Activated T-helper 17 cell treated with anti-CD3 and anti-CD28 coated beads, Interleukin-2, amount 50 U/mL, for 72 hours (primary cell): ENCODE measurements at places on chromosomes 2 and 18. TPM values are rescaled to one million over a fixed set of nuclear protein-coding genes. Genes with fewer than 3 reads are reported as not detected.

SEPTIN10 gene
- 3.0 TPM for total RNA-seq

NETO1 gene
- not detected for total RNA-seq

PLEK gene
- total RNA-seq: 2.7 TPM

PAX8 gene
- 0.86 TPM for total RNA-seq

AQP12B gene
- not detected for total RNA-seq

UGT1A1 gene
- total RNA-seq: not detected

TMEM163 gene
- total RNA-seq: 1.3 TPM

ABCG8 gene
- total RNA-seq: not detected

INHBB gene
- total RNA-seq: not detected

TMEM17 gene
- total RNA-seq: 0.11 TPM

COBLL1 gene
- total RNA-seq: 0.28 TPM

RAMP1 gene
- total RNA-seq: not detected

TUBA3E gene
- not detected for total RNA-seq

CXCR1 gene
- not detected for total RNA-seq

TXNL1 gene
- total RNA-seq: 70.7 TPM

NTSR2 gene
- total RNA-seq: not detected

DNA sequence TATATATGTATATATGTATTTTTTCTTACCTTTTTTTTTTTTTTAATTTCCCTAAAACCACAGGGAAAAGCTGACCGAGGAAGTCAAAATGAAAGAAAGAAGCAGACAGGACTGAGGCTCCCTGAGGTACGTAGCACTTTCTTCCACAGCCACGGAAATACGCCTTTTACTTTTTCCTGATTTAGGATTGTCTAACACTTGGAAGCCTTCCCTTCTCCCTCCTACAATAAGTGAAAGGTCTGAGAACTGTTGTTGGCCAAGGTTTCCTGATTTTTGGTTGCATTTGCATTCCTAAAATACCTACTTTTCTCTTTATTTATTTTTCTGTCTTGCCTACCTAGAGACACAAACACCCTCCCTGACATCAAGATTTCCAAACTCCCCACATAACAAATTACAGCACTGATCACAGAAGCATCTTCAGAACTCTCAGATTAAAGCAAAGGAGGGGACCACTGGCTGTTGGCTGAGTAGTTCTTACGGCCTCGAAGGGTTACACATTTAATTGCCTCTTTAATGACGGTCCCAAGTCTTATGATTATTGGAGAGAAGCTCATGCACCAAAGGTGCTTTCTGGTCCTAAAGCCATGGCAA, 778.5 kb upstream of the FANCL start:
- ATAC-seq: no peak

DNA sequence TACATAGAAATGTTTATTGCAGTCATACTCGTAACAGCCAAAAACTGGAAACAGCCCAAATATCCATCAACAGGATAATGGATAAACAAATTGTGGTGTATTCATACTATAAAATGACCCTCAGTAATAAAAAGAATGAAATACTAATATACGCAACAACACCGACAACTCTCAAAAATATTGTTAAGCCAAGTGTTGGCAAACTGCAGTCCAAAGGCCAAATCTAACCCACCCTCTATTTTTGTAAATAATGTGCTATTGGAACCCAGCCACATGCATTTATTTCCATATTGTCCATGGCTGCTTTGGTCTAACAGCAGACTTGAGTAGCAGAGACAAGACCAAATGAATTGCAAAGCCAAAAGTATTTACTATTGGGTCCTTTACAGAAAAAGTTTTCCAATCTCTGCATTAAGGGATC, 151.0 kb downstream of the MREG start:
- ATAC-seq: no peak

GRCh38 chr2:201950606-201951005, 83.0 kb upstream of the FZD7 start:
- no peak for ATAC-seq

GRCh38 chr2:49801898-49802450, 647.7 kb upstream of the FSHR start:
- ATAC-seq: no peak

- ATAC-seq: no peak
Observed at GRCh38 chr2:237044281-237044680, 41.4 kb upstream of the COPS8 start.

DNA sequence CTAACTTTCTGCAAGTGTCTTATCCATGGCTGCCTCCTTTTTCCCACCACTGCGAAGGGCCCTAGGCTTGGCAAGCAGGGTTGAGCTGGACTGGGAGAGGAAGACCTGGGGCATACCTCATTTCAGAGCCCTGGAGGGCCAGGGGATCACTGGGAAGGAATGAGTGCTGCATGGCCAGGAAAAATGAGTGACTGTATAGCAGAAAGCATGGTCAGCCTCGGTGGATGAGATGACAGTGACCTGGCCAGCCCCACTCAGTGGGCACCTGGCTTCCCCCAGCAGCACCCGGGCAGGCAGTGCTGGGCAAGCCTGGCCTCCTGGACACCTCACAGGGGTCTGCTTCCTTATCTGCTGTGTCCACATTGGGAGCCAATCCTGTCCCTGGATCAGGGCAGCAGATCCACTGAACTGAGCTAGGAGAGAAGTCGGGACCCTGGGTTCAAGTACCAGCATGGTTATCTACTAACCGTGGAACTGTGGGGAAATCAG, 76.4 kb downstream of the HS1BP3 start:
- ATAC-seq: no peak

- ATAC-seq: no peak
Observed at GRCh38 chr2:226086190-226086589, 686.7 kb downstream of the NYAP2 start.

DNA sequence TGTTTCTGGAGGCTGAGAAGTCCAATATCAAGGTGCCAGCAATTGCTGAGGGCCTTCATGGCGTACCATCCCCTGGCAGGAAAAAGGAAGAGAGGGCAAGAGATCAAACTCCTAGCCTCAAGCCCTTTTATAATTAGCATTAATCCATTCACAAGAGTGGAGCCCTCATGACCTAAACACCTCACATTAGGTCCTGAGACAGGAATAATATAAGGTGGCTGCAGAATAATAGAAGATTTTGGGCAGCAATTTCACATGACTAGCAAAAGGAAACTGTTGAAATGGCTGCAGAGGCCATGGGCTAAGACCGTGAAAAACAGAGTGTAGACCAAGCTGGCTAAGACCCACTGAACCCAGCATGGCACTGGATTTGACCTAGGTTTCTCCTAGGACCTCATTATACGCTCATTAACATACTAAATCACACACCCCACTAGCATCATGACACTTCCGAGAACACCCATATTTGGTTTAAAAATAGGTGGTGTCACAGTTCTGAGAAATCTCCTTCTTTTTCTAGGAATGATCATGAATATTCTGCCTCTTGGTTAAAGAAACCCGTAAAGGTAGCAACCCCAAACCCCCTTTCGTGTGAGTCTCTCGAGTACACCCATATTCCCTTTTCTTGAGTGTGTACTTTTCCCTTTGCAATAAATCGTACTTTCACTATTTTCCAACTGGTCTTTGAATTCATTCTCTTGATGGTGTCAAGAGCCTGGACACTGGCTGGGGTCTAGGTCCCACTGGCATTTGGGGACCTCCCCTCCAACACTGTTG, 3.1 kb upstream of the MYCN start:
- ATAC-seq: no peak

DNA sequence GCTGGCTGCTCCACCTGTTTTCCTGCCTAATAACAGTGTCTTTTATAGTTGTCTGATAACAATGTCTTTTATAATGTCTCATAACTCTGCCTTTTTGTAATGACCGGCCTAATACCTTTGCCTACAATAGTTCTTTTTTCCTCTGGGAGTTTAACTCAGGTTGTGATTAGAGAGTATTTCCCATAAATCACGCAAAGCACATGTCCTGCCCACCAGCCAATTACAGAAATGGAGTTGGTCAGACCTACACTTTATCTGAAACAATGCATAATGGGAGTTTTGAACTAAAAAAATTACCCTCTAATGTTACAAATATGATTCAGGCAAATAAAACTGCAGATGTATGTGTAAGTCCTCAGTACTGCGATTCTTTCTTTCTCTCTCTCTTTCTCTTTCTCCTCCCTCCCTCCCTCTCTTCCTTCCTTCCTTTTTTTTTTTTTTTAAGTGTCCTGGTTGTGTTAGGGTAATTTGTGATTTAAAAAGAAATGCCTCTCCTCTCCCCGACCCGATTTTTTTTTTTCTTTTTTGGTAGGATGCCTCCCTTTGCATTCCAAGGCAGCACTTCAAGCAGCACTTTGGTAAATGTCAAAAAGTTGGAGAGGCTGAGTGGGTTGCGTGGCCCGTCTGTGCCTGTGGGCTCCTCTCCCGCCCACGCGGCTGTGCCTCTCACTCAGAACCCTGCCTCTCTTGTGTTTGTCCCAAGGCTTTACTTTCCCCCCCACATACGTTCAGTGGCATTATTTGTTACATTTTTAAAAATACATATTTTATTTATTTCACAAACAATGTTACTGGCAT, 147.3 kb downstream of the AGAP1 start:
- ATAC-seq: peak; percentile 29

DNA sequence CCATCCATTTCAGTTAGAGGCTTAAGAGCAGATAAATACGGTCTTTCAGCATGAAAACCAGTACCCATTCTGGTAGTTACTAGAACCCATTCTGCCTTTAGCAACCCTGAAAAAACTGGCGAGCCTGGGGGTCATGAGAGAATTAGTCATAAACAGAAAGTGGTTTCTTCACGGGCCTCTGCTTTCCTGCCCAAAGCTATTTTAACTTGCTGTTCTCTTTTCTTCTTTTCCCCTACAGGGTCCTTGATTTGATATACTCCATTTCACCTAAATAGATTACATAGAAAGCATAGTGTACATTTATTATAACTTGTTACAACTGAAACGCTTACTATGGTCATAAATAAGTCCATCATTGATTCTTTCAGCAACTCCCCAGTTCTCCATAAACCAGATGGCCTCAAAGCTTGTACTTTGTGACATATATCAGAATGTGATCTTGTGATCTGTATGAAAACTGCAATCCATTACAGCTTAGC, 48.3 kb downstream of the WDFY1 start:
- ATAC-seq: peak; percentile 49

GRCh38 chr2:224971214-224971613, 71.1 kb downstream of the DOCK10 start:
- peak; percentile 4 for ATAC-seq

DNA sequence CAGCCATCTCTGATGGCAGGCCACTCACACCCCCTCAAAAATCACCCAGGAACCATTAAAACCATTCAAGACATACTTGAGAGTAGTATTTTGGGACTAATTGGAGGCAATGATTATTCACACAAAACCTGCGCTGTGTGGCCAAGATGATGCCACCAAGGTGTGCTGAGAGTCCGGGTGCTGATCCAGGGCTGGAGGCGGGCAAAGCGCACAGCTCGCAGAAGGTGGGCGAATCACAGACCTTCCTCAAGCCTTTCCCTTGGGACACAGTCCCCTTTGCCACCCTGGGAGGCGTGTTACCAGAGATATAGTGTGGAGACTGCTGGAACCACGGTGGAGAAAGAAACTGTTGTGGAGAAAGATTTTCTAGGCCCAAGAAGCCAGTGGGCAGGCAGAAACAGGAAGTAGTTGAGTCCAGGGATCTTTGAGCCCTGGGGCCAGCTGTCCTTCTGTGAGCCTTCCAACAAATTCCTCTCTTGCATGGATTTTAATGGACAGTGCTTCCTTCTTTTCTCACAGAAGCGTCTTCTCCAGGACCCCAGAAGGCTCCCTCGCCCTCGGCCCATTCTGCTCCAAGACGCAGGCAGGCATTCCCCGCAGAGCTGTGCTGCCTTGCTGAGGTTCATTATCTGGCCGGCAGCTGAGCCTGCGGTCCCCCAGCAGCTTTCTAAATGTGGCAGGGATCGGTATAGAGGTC, 8.0 kb downstream of the COPS9 start:
- ATAC-seq: no peak

DNA sequence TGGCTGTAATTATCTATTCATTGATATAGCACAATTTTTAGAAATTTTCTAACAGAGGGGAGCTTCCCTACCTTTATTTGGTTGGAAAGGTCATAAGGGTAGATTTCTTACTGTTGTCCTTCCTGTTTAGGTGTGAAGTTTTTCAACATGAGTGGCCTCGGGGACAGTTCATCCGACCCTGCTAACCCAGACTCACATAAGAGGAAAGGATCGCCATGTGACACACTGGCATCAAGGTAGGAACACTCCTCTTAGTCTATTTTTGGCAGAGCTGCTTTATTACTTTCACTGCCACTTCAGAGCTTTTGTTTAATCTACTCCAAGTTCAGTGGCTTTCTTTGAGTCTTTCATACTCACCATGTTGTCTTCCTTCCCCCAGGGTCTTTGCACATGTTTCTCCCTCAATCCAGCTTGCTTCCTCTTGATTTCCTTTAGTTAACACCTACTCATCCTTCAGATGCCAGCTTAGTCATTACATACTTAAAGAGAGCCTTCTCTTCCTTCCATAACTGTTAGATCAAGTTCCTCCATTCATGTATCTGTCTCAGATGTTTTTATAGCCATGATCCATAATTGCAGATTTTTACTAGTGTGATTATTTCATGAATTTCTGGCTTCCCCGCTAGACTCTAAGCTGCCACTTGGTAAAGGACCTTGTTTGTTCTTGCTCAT, 134.5 kb downstream of the PTRHD1 start:
- ATAC-seq: no peak

GRCh38 chr18:31430072-31430471, 17.5 kb upstream of the DSG3 start:
- ATAC-seq: no peak

DNA sequence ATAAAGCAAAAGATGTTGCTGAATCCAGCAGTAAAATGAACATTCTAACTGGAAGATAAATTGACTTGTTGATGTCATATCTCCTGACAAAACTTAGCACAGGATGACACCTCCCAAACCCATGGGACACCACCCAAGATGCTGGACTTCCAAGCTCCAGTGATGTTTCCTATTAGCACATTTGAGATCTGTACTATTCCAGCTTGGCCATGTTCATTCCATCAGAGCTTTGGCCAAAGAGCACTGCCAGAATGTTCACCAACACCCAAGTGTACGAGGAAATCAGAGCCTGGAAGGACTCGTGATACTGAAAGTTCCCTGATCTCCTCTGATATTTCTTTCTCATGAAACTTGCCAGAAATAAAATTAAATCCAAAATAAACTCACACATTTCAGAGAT, 44.7 kb downstream of the PID1 start:
- ATAC-seq: no peak

GRCh38 chr2:141704541-141704940, 426.3 kb downstream of the LRP1B start:
- no peak for ATAC-seq

DNA sequence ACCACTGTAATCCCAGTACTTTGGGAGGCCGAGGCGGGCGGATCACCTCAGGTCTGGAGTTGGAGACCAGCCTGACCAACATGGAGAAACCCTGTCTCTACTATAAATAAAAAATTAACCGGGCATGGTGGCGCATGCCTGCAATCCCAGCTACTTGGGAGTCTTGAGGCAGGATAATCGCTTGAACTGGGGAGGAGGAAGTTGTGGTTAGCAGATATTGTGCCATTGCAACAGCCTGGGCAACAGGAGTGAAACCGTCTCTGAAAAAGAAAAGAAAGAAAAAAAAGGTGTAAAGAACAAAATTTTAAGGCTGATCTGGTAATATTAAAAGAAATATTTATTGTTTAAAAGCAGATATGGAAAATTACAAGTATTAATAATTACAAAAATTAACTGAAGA, 29.7 kb downstream of the ZNF804A start:
- no peak for ATAC-seq
